ENCODE measurements at places on chromosomes 4 and X.

GRCh38 chr4:60378010-60378409, 822.1 kb upstream of the ADGRL3 start:
- DNase-seq, result no peak

DNA sequence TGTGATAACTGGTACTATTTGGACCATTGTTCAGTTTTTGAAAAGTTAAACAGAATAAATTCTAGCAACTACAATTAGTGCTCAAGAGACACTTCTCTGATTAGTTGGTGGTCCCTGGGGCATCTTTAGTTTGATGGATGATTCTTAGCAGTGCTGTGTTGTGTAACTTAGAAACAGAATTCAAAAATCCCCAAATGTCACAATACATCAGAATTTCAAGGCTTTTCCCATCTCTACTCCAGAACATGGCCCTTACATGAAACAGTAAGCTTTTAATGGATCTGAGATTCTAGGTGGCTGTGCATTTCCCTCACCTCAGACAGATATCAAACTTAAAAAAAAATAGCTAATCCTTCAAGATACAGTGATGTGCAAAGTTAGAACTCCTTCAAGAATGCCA, 104.4 kb upstream of the CXCL13 start:
- DNase-seq, result no peak

- DNase-seq, result peak; percentile 71
Measured at GRCh38 chrX:154800478-154801210, 4.6 kb downstream of the MPP1 start.

- no peak for DNase-seq
Measured at GRCh38 chrX:4528247-4528646, 814.8 kb upstream of the PRKX start.

DNA sequence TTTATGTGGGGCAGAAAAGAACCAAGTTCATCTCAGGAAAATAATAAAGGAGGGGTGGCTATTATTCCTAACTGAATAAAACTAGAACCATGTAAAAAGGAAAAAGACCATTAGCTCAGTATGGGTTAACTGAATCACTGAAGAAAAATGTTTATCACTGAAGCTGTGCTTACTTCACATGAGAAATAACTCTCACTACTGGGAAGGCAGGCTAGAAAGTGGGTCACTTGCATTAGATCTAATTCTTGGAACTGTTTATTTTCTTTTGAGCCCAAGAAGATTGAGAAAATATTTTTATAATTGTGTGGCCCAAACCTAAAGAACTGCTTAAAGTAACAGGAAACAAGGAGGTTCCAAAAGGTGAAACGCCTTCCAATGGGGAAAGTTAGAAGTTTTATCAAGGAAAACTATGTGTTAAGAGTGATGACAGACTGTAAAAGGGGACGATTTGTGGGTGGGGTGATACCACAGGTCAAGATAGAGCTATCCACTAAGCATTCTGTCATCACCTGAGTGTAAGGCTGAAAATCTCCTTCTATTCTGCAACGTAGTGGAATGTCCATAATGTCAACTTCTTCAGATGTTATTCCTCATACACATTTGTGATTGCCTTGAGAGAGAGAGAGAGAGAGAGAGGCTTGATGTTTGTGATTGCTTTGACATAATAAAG, 1083.5 kb downstream of the PCDH7 start:
- no peak for DNase-seq

GRCh38 chrX:16312761-16313623, 145.7 kb downstream of the MAGEB17 start:
- DNase-seq, result no peak

GRCh38 chr4:70721747-70722146, at the start of gene RUFY3:
TSS of gene RUFY3 (plus strand) at chr4:70721964. CDS start at chr4:70722574, 610 bp downstream.
- DNase-seq, result no peak

All from AML-193 (cell line).